ENCODE measurements at places on chromosomes 1 and 21. TPM values are rescaled to one million over a fixed set of nuclear protein-coding genes. Genes with fewer than 3 reads are reported as not detected.

The OR14K1 gene
- not detected for total RNA-seq

The CRNN gene
- not detected for total RNA-seq

The NPHP4 gene
- total RNA-seq = 14.1 TPM

DNA sequence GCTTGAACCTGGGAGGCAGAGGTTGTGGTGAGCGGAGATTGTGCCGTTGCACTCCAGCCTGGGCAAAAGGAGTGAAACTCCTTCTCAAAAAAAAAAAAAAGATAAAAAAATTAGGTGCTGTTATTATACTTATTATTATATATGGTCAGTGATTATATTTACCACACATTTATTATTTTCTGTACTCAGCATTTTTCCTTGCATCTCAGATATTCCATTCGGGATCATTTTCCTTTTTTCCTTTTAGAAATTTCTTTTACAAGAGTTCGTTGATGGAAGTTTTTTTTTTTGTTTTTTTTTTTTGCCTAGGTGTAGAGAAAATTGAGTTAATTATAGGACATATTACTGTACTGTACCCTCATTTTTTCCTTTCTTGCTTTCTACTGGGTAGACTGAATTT is 13.5 kb downstream of the CCDC30 start:
- no peak for DNase-seq

- DNase-seq = no peak
Observed at GRCh38 chr1:172477741-172478140, 33.9 kb upstream of the PIGC start.

- DNase-seq = no peak
Observed at GRCh38 chr1:28592321-28593071, 431 bp downstream of the RAB42 start.

- no peak for DNase-seq
Observed at GRCh38 chr1:179029321-179029759, 3.6 kb downstream of the FAM20B start.

All from activated CD4-positive, alpha-beta T cell treated with anti-CD3 and anti-CD28 coated beads for 36 hours (primary cell).